ENCODE measurements at places on chromosomes 11 and 22. TPM values are rescaled to one million over a fixed set of nuclear protein-coding genes. Genes with fewer than 3 reads are reported as not detected.

TRIM48 gene
- not detected for polyA plus RNA-seq

OR52I2 gene
- polyA plus RNA-seq = not detected

RBMXL2 gene
- polyA plus RNA-seq = not detected

CASP5 gene
- not detected for polyA plus RNA-seq

PANX3 gene
- polyA plus RNA-seq = not detected

RASL10A gene
- not detected for polyA plus RNA-seq

CD44 gene
- 531 TPM for polyA plus RNA-seq

RIN1 gene
- 42.0 TPM for polyA plus RNA-seq

LGALS12 gene
- polyA plus RNA-seq = not detected

TMPRSS5 gene
- polyA plus RNA-seq = 0.11 TPM

OR4C13 gene
- not detected for polyA plus RNA-seq

OR2AT4 gene
- polyA plus RNA-seq = not detected

IGF2 gene
- polyA plus RNA-seq = 0.06 TPM

THRSP gene
- not detected for polyA plus RNA-seq

TMPRSS6 gene
- not detected for polyA plus RNA-seq

DEFB131B gene
- polyA plus RNA-seq = not detected

Data from foreskin keratinocyte (primary cell).